ENCODE measurements at places on chromosomes 3 and 15. TPM values are rescaled to one million over a fixed set of nuclear protein-coding genes. Genes with fewer than 3 reads are reported as not detected.
A peak's percentile ranks its signal among the peaks of the same experiment; 100 is the strongest.

Gene LRTM1
- total RNA-seq, result not detected

Gene NTRK3
- not detected for total RNA-seq

Gene TRIM71
- total RNA-seq, result not detected

DNA sequence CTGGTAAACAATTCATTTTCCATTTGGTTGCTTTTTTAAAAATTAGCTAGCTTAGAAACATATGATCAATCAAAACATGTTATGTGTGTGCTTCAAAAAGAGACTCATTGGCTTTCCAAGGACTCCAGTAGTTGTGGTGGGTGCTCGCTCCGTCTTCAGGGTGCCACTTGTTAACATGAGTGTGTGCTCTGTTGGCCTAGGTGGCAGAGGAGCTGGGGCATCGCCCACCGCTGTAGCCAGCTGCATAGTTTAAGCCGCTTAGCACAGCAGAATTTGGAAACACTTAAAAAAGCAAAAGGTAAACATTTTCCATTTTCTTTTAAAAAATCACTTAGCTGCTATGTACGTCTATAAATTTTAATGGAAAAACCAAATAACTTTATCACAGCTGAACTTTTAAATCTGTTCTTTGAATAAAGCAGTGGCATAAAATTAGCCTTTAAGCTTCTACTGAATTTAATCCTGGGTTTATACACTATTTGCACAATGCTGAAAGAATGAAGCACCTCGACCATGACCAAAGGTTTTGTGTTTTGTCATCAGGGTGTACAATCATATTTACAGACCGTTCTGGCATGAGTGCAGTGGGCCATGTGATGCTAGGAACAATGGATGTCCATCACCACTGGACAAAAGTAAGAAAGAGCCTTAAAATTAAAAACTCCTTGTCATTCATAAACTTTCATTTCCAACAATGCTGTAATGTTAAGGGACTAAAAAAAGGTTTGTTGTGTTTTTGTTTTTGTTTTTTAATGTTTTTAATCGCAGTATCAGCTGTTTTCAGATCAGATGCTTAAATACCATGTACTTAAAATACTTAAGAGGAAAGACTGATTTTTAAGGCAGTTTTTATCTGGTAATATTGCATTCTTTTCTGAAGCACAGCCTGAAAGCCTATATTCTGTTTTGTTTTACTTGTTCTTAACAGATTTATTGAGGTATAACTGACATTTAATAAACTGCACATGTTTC is 57.9 kb downstream of the TCAIM start:
- no peaks in the 10 kb centered on the region for H3K27me3 ChIP-seq
- DNase-seq, result no peak
- no peak overlapping the region for H3K4me3 ChIP-seq

DNA sequence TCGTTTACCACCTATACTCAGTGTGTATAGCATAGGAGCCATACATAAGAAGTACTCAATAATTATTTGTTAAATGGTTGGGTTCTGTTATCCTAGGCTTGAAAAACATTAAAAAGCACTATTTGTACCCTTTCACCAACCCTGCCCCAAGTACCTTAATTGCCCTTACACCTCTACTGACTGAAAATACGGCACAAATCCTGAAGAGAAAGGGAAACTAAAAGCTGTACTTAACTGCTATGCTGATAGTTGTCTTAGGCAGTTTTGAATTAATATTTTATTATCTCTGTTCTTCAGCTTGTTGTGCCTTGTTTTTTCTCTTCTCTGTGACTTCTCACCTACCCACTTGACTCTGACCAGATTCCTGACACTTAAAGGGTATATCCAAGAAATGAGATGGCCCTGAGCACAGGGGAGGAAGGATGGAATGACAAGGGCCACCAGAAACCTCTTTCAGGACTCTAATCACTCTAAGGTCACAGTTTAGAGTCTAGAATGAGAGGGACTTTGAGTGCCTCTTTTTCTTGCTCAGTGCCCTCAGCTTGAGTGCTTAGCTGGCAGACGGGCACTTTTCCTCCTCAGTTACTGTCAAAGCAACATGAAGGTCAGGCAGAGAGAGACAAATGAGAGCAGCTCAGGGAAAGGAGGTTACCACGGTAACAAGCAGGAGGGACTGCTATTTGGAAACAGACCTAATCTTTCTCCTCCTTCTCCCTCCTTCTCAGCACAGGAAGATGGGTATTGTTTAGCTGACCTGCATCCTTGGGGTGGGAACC is 136.5 kb downstream of the ZNF609 start:
- peak overlapping the region; percentile 66 for H3K27ac ChIP-seq
- H3K4me3 ChIP-seq, result no peak overlapping the region
- H3K4me1 ChIP-seq, result peaks cover 18% of the 10 kb centered on the region
- peak; percentile 35 for DNase-seq

DNA sequence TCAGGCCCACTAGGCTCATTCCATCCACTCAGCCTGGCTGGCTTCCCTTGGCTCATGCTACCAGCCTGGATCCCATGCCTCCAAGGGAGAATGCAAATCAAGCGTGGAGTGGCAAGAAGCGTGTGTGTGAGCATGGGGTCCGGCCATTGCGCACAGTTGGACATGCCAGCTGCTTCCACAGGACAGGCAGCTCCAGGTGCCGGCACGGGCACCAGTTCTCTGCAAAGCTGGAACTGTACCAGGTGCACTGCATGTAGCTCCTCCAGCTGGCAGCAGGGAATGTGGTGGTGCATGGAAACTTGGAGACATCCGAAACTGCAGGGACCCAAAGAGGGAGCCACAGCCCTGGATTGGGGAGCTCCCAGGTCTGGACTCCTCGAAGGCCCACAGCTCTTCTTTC is 449.8 kb downstream of the EPHA6 start:
- no peaks in the 10 kb centered on the region for H3K27me3 ChIP-seq
- H3K4me3 ChIP-seq, result no peak overlapping the region
- DNase-seq, result no peak
- H3K4me1 ChIP-seq, result no peaks in the 10 kb centered on the region
- H3K36me3 ChIP-seq, result no peaks in the 10 kb centered on the region

DNA sequence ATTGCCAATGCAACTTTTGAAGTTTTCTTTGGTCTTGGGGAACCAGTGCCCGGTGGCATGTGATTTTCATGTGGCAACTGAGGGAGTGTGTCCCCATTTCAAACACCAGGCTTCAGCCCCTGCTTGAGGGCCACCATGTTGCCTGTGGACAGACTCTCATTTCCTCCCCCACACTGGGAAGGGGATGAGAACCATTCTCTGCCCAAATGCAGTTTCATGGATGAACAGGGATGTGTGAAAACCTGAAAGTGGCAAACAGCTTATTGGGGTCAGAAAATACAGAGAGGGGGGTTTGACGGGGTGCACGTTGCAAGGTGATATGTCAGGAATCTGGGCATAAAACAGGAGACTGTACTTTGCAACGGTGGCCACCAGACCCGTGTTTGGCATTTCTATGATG is 6.3 kb downstream of the FAM107A start:
- no peaks in the 10 kb centered on the region for H3K36me3 ChIP-seq
- no peak overlapping the region for H3K27ac ChIP-seq
- H3K4me3 ChIP-seq, result no peak overlapping the region
- no peaks in the 10 kb centered on the region for H3K27me3 ChIP-seq
- DNase-seq, result no peak
